Hematopoietic multipotent progenitor cell treated with erythropoietin and hydrocortisone succinate and interleukin-3 and kit ligand, for 17 days (in vitro differentiated cells): ENCODE measurements at places on chromosomes 6 and 20.

- no peak for DNase-seq
Observed at GRCh38 chr20:64106981-64107735, at the start of gene NPBWR2. Gene NPBWR2 (minus strand): TSS chr20:64107565. CDS start chr20:64106831, 734 bp downstream.

DNA sequence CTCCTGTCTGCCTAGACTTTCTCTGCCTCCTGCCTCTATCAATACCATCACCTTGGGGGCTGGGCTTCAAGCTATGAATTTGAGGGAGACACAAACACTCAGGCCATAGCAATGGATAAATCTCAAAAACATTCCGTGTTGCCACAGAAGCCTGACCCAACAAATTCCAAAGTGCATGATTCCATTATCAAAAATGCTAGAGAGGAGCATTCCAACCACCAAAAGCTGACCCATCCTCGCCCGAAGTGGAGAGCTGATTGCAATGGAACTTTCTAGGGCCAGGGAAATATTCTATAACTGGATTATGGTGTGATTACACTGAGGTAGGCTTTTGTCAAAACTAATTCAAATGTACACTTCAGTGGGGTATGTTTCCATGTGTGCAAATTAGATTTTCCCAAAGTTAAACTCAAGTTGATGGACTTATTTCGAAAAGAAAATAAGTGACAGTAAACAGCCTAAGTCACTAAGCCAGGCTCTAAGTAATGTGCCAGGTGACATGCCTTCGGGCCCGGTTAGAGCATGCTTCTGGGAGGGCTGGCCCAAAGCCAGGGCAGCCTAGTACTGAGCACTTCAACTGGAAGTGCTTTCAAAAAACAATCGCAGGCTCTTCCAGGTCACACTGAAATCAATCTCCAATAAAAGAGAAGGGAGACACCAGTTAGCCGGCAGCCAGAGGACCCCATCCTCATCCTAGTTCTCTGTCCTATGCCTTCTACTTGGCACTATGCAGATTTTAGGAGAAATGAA lies 142.3 kb downstream of the TBXT start:
- DNase-seq, result no peak

- DNase-seq, result no peak
Observed at GRCh38 chr6:105051941-105052471, 95.1 kb downstream of the LIN28B start.

GRCh38 chr6:104402572-104402971 lies 457.1 kb downstream of the HACE1 start:
- no peak for DNase-seq

- DNase-seq, result no peak
Observed at GRCh38 chr6:141210901-141211300, 921.8 kb upstream of the GJE1 start.

DNA sequence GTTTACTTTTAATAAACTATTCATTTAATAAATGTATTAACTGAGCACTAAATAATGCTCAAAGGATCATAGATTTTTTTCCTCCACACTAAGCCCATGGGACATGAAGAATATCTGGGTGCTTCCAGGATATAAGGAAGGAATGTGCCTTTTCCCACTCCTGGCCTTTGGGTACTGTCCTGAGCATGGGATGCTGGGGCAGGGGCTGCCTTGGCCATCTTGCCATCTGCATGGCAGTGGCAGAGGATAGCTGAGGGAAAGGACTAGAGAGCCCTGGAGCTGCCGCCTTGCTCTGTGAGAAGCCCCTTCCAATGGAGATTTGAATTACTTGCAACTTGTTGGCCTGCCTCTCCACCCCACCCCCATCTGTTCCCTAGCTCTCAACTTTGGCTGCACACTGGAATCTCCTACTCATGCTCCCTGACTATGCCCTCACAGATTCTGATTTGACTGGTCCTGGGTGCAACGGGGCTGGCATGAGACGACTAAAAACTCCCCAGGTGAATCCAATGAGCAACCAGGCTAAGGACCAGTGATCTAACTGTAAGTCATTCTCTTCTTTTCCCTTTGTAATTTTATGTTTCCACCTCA lies 15.6 kb downstream of the DDRGK1 start:
- no peak for DNase-seq

GRCh38 chr6:44016131-44016870 lies 111.0 kb downstream of the MRPL14 start:
- DNase-seq, result no peak

DNA sequence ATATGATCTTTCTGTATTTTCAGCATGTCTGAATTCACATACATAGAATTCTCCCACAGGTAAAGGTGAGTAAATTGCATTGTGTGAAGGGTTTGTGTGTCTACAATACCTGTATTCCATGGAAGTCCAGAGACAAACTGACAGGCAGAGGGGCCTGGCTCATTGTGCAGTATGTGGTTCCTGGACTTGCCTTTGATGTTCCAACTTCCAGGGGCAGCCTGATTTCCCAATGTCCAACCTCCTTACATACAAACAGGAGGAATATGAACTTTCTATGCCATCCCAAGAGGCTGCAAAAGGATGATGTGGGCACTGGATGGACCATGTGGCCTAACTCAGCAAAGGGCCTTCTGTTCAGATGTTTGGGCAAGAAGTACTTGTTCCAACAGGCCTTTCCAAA lies 58.5 kb downstream of the LYRM4 start:
- DNase-seq, result no peak

- DNase-seq, result no peak
Observed at GRCh38 chr6:189676-190075, 102.6 kb upstream of the DUSP22 start.

DNA sequence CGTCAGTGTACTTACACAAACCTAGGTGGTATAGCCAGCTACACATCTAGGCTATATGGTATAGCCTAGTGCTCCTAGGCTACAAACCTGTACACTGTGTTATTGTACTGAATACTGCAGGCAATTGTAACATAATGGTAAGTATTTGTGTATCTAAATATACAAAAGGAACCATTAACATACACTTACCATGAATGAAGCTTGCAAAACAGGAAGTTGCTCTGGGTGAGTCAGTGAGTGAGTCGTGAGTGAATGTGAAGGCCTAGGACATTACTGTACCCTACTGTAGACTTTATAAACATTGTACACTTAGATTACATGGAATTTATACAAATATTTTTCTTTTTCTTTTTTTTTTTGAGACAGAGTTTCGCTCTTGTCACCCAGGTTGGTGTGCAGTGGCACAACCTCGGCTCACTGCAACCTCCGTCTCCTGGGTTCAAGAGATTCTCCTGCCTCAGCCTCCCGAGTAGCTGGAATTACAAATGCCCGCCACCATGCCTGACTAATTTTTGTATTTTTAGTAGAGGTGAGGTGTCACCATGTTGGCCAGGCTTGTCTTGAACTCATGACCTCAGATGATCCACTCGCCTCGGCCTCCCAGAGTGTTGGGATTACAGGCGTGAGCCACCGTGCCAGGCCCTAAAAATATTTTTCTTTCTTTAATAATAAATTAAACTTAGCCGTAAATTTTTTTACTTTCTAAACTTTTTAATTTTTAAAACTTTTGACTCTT lies 15.4 kb upstream of the KIAA1755 start:
- no peak for DNase-seq

DNA sequence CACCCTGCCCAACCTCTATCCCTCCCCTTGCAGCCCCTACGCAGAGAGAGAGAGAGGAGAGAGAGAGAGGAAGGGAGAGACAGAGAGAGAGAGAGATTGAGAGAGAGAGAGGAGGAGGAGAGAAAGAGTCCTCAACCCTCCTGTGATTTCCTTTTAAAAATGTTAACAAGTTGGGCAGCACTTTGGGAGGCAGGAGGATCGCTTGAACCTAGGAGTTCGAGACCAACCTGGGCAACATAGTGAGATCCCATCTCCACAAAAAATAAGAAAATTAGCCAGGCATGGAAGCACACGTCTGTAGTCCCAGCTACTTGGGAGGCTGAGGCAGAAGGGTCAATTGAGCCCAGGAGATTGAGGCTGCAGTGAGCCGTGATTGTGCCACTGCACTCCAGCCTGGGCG lies 30.1 kb downstream of the CPNE5 start:
- DNase-seq, result no peak

GRCh38 chr20:23446505-23446904 lies 6.2 kb downstream of the CST11 start:
- DNase-seq, result peak; percentile 46

GRCh38 chr6:15444881-15445280 lies 199.0 kb downstream of the JARID2 start:
- DNase-seq, result peak; percentile 45

GRCh38 chr6:149380523-149380922 lies 19.5 kb upstream of the SUMO4 start:
- no peak for DNase-seq

- DNase-seq, result no peak
Observed at GRCh38 chr20:41258474-41258873, 59.1 kb downstream of the ZHX3 start.

- DNase-seq, result no peak
Observed at GRCh38 chr20:19095762-19096161, 116.7 kb upstream of the SLC24A3 start.

- no peak for DNase-seq
Observed at GRCh38 chr6:24974182-24975171, 38.7 kb upstream of the RIPOR2 start.

- DNase-seq, result no peak
Observed at GRCh38 chr20:36847009-36847709, 28.8 kb upstream of the TLDC2 start.

- no peak for DNase-seq
Observed at GRCh38 chr20:43558412-43559146, at the start of gene SGK2. Gene SGK2 (plus strand): TSS chr20:43559027. CDS start chr20:43566496, 7,469 bp downstream.

DNA sequence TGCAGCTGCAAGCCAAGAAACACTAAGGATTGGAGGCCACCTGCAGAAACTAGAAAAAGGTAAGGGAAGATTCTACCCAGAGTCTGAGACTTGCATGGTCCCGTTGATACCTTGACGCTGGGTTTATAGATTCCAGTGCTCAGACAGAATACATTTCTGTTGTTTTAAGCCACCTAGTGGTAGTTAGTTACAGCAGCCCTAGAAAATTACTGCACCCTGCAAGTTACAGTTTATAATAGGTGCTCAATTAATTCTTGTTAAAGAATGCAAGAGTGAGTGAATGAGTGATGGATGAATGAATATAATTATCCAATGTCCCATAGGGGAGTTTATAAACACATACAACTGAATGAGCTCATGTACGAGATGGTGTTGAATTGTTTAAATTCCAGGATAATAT lies 453.1 kb upstream of the SLC35B3 start:
- DNase-seq, result no peak

- no peak for DNase-seq
Observed at GRCh38 chr6:11876934-11877433, 98.4 kb upstream of the ADTRP start.

GRCh38 chr6:137815692-137816091 lies 51.4 kb upstream of the TNFAIP3 start:
- DNase-seq, result no peak

DNA sequence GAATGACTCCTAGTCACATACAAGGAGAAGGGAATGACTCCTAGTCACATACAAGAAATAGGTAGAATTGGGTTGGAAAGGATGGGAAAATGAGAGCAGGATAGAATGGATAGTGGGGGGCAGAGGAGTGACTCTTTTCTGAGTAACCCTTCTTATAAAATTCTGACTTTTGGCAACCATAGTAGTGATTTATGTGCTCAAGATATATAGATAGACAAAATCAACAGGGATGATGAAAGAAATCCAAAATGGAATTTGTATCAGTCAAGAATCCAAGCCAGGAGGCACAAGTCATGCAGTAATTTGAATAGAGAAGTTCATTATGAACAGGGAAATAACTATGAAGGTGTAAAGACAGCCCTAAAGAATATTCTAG lies 41.7 kb downstream of the ADAT2 start:
- DNase-seq, result no peak

DNA sequence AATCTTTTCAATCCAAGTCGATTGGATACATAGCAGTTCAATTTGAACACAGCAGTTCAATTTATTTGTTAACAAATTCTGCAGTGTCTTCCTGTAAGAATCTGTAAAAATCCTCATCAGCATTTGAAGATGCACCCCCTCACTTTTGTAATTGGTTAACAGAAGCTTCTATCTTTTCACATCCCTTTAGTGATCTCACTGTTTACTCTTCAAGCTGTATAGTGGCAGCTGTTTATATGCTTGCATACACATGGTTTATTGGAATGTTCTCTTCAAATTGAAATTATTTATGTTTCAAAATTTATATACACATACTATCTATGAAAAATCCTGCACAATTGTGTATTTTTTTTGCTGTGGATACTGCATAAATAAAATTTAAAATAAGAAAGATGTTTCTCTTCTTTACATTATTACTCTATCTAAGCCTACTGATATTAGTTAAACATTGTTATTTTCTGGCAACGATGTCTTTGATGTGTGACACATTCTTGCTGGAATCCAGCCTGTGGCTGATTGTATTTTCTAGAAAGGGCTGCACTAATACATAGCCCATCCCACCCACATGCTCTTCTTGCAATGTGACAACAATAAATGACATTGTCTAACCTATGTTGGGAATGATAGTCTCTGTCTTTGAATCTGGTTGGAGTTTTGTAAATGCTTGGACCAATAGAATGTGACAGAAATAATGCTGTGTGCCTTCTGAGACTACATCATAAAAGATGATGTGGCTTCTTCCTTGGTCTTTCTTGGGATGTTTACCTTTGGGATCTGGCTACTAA lies 573.0 kb downstream of the CD109 start:
- no peak for DNase-seq

DNA sequence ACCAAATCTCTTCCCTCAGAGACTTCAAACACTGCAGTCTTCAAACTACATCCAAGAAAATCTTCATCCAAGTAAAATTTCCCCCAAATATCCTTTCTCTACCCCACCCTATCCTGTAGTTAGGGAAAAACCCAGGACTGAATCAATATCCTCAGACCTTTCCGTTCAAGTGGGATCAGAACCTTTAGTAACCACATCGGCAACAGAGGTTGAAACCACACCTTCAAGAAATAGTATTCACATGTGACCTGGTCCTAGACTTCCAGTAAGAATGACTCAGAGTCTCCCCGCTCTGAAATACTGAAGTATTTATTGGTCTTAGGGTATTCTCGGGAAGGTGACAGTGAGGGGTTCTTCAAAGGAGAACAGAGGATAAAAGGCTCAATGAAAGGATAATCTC lies 8.7 kb downstream of the HLA-DPA1 start:
- no peak for DNase-seq

DNA sequence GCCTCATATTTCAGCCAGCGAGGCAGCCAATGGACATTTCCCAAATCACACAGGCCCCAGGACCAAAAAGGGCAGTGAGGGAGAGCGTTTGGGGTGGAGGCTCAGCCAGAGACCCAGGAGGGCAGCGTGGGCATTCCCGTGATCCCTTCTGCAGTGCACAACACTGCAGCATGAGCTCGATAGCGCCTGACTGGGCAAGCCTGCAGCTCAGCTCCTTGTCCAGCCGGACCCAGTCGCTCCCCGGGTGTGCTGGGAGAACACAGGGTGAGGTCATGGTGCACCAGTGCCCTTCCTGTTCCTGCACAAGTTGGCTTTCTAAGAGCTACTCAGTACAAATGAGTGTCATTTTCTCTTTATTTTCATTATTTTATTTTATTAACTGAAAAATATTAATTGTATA lies 5.9 kb downstream of the TTLL2 start:
- DNase-seq, result no peak
